ENCODE measurements at places on chromosomes 16 and 17. TPM values are rescaled to one million over a fixed set of nuclear protein-coding genes. Genes with fewer than 3 reads are reported as not detected.
A peak's percentile ranks its signal among the peaks of the same experiment; 100 is the strongest.

- no peaks in the 10 kb centered on the region for H3K27me3 ChIP-seq
- H3K36me3 ChIP-seq: no peaks in the 10 kb centered on the region
- H3K4me3 ChIP-seq: no peak overlapping the region
These were observed 268.5 kb upstream of the CCL2 start for GRCh38 chr17:33986566-33986965.

DNA sequence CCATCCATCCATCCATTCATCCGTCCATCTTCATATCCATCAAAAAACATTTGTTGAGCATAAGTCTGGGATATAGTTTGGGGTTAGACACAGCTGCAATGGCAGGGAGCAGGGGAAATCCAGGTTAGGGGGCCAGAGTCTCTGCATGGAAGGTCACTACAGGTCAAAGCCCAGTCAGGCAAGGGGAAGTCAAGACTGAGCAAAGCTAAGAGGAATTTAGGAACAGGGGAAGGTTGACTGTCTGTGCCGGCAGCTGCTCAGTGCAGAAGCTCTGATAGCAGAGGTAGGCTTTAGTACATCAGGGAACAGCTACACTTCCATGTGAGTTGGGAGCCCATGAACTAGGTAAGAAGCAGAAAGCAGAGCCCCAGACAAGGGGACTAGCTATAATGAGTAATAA lies 68.1 kb downstream of the IRF8 start:
- H3K4me1 ChIP-seq: peaks cover 8% of the 10 kb centered on the region
- no peak overlapping the region for H3K4me3 ChIP-seq
- no peak for DNase-seq

DNA sequence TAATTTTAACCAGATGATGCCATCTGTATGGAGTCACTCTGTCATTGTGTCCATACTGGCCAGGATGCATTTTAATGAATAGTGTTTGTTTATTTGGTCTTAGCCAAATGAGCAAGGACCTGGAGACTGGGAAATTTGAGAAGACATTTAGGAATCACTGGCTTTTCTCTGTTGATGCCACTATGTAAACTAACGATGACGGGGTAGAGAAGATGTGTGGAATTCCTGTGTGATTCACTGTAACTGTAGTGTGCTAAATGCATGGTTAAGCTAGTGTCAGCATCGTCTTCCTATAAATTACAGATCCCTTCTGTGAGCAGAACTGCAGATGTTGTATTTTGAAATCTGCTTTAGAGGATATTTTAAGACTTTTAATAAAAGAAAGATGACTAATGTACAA lies 66.6 kb downstream of the NOS2 start:
- H3K4me3 ChIP-seq: no peak overlapping the region
- H3K27me3 ChIP-seq: no peaks in the 10 kb centered on the region
- H3K4me1 ChIP-seq: no peaks in the 10 kb centered on the region
- H3K36me3 ChIP-seq: no peaks in the 10 kb centered on the region

GRCh38 chr17:8332688-8333087 lies 7.0 kb upstream of the ODF4 start:
- no peak for DNase-seq
- H3K36me3 ChIP-seq: no peaks in the 10 kb centered on the region
- H3K4me3 ChIP-seq: no peak overlapping the region
- no peaks in the 10 kb centered on the region for H3K27me3 ChIP-seq

DNA sequence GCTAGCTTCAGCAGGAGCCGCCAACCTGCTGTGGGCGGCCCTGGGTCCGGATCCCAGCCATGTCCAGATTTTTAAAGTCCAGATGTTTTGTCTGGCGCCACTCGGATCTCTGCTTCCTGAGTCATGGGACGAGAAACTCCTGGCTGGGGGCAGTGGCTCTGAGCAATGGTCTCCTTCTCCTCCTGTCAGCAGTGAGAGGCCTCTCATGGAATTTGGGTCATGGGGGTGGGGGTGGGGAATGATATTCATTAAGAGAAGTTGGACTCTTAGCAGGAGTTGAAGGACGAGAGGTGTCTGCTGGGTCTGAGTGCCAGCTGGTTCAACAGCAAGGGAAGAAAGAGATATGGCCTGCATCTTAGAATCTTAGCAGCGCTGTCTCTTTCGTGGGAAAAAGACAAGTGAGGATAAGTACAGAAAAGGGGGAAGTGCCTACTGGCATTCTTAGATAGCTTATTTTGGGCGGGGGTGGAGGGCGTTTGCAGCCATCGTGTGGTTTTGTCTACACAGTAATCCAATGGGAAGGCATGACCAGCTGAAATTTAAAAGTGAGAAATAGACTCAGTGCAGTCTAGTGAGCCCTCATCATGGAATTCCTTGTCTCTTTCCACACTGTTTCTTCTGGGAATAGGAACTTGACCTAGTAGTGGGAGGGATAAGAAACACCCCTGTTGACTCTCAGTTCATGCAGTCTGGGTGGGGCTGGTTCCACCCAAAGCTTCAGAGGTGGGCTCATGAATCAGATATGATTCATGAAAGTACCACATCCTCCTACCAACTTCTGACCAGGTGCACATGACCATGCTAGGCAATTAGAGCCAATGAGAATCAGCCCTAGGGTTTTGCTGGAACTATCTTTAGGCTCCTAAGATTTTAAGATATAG lies 80.5 kb downstream of the MYH13 start:
- no peaks in the 10 kb centered on the region for H3K36me3 ChIP-seq
- no peak for DNase-seq
- H3K4me1 ChIP-seq: no peaks in the 10 kb centered on the region
- H3K27ac ChIP-seq: no peak overlapping the region

- no peaks in the 10 kb centered on the region for H3K36me3 ChIP-seq
- H3K27ac ChIP-seq: peak overlapping the region; percentile 86
- peaks cover 37% of the 10 kb centered on the region for H3K4me1 ChIP-seq
- H3K4me3 ChIP-seq: peak overlapping the region; percentile 63
These were observed 1.6 kb downstream of the ITPRIPL2 start for GRCh38 chr16:19115148-19116021.

- H3K27ac ChIP-seq: peak within 1 kb of the TSS; percentile 39
- no peaks in the 10 kb centered on the region for H3K36me3 ChIP-seq
- peaks cover 12% of the 10 kb centered on the region for H3K4me1 ChIP-seq
These were observed at the start of gene PVALEF for GRCh38 chr17:81165246-81166032. Gene PVALEF (plus strand): TSS chr17:81165507. CDS start chr17:81181227, 15,720 bp downstream.

The NXPH3 gene
- 4.1 TPM for total RNA-seq

The C16orf46 gene
- total RNA-seq: 10.2 TPM

The CCL15 gene
- 0.87 TPM for total RNA-seq

The MMP25 gene
- 0.62 TPM for total RNA-seq

The UMOD gene
- total RNA-seq: 3.8 TPM
